ENCODE measurements at places on chromosomes 2 and 18.

GRCh38 chr2:200382874-200383273 is 76.4 kb downstream of the SPATS2L start:
- no peak for DNase-seq

DNA sequence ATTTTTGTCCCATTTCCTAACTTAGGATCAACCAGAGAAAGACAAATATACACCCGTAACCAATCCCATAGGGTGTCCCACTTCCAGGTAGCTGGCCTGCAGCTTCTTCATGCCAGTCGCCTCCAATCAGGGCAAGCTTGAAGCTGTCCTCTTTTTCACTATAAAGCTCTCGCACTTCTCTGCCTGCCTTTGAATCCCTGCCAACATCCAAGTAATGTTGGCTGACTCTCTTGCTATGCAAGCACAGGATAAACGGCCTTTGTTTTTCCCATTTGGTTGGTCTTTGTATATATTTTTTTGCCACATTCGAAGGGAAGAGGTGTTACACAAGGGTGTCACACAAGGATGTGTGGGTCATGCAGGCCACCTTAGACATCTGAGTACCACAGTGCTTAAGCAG is 388.8 kb downstream of the CBLN2 start:
- DNase-seq = no peak

GRCh38 chr2:156619021-156619539 is 182.9 kb downstream of the GPD2 start:
- DNase-seq = no peak

DNA sequence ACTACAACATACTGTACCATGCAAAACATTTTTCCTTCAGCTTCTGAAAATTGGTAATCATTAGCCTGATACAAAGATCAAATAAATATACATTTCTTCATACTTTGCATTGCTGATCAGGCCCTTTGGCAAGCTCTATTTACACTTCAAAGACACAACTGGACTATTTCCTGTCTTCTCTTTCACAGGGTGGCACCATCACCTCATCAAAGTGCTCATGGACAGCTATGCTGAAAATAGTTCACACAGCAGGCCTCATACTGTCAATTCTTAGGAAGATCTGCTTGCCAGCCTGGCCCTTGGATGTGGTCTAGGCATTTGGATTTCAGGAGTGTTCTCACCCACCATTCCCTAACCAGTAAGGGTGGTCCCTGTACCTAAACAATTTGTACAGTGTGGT is 33.9 kb downstream of the FBXO15 start:
- no peak for DNase-seq

DNA sequence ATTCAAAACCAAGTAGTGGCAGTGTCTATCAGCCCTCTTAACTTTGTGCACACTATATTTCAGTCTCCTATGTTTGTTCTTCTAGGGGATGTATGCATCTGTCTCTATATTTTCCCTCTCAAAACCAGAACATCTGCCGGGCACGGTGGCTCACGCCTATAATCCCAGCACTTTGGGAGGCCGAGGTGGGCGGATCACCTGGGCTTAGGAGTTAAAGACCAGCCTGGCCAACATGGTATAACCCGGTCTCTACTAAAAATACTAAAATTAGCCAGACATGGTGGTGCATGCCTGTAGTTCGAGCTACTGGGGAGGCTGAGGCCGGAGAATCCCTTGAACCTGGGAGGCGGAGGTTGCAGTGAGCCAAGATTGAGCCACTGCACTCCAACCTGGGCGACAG is 9.9 kb upstream of the GAREM2 start:
- DNase-seq = no peak

DNA sequence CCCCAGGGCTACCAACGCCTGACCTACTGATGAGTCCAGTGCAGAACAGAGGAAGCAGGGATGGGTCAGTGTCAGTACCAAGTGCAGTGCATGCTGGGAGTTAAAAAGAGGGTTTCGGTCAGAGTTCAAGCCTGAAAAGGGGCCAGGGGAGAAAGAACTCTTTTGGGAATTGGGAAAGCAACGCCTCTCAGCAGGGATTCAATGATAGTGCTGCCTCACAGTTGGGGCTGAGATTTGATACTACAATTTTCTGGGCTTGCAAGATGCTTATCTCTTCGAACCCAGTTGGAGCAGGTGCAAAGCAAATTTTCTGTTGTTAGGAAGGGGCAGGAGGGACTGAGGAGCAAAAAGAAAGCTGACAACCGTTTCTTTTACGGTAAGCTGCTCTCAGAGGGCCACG is 82.6 kb downstream of the CERKL start:
- DNase-seq = peak; percentile 31

DNA sequence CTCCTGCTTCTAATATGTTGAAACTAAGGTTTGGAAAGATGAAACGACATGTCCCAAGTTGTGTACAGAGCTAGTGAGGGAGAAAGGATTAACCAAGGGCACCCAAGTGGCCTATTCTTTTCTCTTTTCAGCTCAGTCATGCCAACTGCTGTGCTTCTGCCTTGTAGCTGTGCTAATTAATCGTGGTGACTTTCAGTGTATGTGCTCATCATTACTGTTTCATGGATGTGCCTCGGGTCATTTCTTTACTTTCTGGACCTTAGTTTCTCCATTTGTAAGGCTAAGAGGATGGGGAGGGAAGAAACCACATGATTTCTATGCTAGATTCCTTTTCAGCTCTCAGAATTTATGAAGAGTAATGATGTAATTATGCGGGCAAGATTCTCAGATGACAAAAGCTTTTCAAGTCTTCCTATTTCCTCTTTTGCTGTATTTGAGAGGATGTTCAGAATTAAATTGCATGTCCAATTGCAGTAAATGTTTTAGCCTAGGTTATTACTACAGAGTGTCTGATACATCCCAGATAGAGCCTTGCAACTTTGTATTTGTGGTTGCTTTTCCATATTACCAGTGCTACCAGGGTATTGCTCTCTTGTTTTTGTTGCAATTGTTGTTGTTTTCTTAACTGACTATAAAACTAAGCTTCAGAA is 621.2 kb downstream of the CNTNAP5 start:
- no peak for DNase-seq

- DNase-seq = peak; percentile 78
These were observed 526 bp downstream of the SFT2D3 start for GRCh38 chr2:127701651-127702394.

DNA sequence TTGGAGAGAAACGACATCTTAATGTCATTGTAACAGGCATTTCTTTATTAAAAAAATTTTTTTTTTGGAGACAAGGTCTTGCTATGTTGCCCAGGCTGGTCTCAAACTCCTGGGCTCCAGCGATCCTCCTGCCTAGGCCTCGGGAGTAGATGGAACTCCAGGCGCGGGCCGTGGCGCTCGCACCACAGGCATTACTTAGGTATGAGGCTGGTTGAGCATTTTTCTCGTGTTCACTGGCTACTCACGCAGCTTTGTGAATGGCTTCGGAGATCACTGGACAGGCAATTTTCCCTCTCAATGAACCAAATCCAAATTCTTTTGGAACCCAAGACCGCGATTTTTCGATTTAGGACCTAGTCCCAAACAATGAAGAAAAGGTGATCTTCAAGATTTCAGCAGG is 795 bp upstream of the TCF7L1 start:
- peak; percentile 30 for DNase-seq

DNA sequence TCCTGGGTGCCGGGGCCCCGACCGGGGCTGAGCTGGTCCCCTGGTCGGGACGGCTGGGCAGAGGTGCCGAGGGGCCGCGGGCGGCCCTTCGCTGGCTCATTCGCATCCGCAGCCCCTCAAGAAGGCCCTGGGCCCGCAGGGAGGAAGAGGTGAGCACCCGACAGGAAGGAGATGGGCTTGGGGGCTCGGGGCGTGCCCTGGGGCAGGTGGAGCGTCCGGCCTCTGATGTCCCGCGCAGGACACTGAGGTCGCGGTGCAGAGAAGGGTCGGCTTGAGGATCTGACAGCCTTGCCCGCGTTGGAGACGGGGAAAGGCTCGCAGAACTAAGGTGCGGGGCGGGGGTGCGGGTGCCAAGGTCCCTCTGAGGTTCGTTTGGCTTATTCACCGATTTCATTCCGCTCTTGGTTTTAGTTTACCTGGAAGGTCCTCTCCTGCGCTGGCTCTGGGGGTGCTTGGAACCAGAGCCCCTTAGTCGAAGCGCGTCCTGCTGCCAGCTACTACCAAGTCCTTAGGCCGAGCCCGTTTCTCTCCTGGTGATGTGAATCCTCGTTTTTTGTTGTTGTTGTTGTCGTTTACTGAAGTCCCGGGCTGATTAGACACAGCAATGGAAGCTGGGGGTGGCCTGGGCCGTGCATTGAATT is 18.9 kb upstream of the CD8A start:
- no peak for DNase-seq

- no peak for DNase-seq
These were observed 52.4 kb downstream of the BIN1 start for GRCh38 chr2:127054604-127054930.

DNA sequence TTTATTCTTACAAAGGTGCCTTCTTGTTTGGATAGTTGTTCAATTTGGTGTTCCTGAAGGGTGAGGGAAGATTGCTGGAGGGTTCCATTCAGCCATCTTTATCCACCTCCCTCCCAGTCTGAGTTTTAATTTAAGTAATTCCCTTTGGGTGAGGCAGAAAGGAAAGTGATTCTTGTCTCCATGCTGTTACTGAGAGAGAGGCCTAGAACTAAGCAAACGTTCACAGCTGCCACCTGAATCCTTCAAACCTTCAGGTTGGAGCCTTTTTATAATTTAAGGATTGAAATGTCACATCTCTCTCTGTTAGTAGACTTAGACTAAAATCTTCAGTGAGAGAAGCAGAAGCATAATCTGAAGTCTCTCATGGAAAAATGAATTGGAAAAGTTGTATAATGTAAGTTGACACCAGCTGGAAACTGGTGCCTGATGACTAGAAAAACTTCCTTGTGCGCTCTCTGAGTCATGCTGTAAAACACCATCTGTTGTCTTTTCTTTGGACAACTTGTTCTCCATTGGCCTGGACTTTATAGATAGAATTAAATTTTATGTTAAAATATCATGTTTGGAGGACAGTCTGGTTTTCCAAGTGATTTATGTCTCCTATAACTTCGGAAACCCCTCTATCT is 14.6 kb downstream of the STRADB start:
- DNase-seq = no peak

- no peak for DNase-seq
These were observed 50.0 kb upstream of the FAHD2A start for GRCh38 chr2:95352310-95353054.

GRCh38 chr18:59657012-59657411 is 40.2 kb downstream of the CCBE1 start:
- DNase-seq = no peak

DNA sequence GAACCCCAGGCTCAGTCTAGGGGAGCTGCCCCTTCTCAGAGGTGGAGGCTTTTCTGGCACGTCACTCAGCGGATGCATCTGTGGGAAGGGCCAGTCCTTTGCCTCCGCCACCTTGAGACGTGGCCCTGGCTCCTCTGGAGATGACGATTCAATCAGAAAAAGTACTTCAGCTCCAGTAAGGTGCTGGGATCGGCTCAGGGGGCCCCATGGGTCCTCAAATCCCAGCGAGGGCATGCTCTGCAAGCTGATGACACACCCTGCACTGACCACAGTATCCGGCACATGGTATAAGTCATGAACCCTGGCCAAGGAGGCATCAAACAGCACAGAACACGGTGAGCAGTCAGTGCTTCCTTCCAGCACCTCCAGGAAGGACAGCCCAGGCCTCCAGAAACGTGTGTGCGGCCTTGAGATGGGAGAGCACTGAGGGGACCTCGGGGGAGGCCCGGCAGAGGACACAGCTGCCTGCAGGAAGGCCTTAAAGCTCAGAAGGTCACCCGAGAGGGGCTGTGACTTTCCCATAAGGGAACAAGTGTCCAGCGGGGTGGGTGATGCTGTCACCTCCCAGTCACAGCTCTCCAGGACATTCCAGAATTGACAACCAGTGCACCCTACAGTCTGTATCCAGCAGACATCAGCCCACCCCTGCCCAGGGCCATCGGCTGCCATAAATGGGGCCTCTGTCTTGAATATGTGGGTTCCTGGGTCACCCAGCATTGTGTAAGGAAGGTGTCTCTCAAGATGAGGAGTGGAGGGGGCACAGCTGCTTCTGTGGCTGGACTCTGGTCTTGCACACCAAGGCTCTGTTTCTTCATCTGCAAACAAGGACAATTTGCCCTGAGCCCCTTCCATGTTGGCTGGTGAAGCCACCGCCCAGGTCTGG is 205.8 kb downstream of the NDUFA10 start:
- no peak for DNase-seq

- DNase-seq = peak; percentile 65
These were observed 40.0 kb downstream of the ICA1L start for GRCh38 chr2:202831242-202832220.

- DNase-seq = no peak
These were observed 246.3 kb downstream of the SOX11 start for GRCh38 chr2:5938566-5938896.

- DNase-seq = no peak
These were observed 119.0 kb downstream of the GULP1 start for GRCh38 chr2:188410504-188411235.

DNA sequence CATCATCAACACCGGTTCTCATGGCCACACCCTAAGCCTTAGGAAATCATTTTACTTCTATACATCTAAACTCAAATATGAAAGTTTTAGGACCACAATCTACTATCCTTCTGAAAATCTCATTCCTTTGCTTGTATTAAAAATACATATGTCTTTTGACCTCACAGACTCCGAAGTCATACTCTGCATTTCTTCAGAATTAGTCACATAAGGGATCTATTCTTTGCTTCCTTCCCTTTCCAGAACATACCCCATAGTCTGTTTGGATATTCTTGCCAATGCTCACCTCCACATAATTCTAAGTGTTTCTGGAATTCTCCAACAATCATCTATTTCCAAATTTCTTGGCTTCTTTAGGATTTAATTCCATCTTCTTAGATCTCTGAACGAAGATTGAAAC is 14.2 kb upstream of the DSG1 start:
- no peak for DNase-seq

DNA sequence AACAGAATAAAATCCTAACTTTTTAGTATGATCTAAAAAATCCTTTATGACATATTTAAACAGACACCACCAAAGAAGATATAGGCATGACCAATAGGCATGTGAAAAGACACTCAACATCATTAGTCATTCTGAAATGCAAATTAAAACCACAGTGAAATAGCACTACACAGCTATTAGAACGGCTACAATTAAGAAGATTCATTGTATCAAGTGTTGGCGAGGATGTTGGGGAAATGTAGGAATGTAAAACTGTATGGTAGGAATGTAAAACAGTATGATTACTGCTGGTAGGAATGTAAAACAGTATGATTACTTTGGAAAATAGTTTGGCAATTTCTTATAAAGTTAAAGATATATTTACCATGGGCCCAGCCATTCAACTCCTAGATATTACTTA is 253.3 kb upstream of the TCF4 start:
- no peak for DNase-seq

GRCh38 chr2:183037553-183038340 is 510 bp downstream of the NCKAP1 start:
- peak; percentile 39 for DNase-seq

DNA sequence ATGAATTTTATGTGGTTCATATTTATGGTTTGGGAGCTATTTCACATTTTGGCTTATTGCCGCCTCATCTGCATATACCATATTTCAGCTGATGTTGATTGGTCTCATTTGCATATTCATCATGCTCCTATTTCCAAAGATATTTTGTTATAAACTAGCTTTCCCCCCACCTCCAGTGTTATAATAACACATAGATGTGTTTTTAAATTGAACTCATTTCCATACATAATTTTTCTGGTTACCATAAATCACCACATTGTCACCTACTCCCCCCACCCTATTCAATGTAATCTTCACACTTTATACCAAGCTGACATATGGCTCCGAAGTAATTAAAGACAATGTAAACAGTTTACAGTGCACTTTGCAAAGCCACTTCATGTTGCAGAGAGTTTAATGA is 101.2 kb downstream of the FSHR start:
- DNase-seq = no peak

- no peak for DNase-seq
These were observed 10.5 kb downstream of the PPIL3 start for GRCh38 chr2:200878289-200878880.
